ENCODE measurements at places on chromosomes 3 and 15.

GRCh38 chr15:68387381-68388143 is 44.4 kb downstream of the ITGA11 start:
- DNase-seq, result no peak

DNA sequence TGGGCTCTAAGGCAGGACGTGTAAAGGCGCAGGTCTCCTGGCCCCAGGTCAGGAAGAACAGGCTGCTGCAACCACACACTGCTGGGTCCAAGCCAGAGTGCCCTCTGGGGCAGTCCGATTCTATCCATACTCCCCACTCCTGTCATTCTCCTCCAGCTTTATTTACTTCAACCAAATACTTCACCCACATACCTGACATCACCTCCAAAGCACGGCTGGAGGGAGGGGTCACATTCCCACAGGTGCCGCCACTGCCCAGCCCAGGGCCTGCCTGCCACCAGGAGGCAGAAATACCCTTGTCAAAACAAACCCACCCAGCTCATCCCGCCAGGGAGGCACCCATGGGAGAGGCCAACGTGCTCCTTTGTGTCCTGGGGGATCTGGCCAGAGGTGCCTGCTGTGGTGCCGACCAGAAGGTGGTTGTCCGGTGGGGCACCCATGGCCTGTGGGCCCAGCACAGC is 100.4 kb downstream of the DAPK2 start:
- DNase-seq, result no peak

DNA sequence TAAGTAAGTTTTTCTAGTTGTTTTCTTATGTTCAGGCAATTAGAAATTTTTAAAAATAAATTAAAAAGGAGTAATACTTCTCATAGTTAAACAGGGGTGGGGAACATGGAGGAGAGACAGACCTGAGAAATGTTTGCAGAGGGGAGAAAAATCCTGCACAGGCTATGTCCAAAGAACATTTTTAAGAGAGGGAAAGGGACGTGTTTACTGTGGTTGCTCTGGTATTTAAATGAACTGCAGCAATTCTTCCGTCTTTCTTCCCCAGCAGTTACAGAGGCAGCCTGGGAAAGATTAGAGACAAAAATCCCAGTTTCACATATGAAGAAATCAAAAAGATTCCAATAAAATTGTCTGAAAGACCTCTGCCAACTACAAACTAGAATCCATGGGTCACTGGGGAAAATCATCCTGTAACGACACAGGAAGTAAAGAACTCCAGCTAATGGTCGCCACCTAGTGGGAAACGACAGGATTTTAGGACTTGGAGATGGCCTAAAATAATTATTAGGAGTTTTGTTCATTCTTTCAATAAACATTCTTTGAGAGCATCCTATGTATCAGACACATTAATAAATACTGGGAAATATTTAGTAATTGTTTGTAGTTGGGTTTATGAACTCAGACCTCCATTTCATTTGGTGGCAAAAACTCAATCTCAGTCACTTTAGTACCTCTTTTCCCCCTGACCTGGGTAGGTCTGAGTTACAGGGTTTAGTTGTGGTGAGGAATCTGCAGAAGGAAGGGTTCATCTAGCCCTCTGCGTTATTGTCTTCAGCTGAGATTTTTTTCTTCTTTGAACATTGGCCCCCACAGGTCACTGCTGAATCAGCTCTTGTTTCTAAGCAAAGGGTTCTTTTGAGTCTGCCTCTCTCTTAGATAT is 69.9 kb upstream of the GOLIM4 start:
- DNase-seq, result no peak

DNA sequence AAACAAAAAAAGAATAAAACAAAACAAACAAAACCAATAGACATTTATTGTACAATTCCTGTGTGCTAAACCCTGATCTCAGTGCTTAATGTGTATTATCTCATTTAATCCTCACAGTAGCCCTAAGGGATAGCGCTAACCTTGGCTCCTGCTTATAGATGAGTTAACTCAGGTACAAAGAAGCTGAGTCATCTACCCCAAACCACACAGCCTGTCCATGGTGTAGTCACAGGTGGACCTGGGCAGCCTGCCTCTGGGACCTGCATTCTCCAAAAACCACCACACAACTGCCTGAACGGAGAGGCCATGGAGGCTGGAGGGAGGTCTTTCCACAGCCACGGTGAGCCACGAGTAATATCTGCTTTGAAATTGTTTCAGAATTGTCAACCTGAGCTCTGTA is 5.5 kb upstream of the CLN6 start:
- no peak for DNase-seq

GRCh38 chr3:27714692-27715453 is 7.2 kb downstream of the EOMES start:
- DNase-seq, result no peak

DNA sequence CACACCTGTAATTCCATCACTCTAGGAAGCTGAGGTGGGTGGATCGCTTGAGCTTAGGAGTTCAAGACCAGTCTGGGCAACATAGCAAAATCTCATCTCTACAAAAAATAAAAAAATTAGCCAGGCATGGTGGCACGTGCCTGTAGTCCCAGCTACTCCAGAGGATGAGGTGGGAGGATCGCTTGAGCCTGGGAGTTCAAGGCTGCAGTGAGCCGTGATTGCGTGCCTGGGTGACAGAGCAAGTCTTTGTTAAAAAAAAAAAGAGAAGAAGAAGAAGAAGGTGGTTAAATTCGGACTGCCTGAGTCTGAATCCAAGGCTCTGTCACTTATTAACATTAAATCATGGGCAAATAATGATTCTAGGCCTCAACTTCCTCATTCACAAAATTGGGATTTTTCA is 51.0 kb downstream of the EOMES start:
- no peak for DNase-seq

GRCh38 chr3:114320246-114320645 is 26.4 kb downstream of the TIGIT start:
- DNase-seq, result no peak

DNA sequence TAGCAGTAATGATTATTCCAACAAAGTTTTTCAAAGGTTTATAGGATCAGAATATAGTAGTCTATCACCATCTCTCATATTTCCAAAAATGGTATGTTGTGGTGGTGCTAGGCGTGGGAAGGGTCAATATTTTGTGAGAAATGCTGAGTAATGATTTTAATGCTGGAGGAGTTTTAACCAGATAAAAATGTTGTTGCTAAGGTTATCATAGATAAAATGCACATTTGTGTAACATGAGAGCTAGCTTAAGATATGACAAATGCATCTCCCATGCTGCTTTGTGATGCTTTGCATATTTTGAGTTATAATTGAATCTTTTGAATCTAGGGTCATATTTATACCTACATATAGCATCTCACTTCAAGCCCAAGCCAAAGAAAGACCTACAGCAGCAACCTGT is 103.9 kb upstream of the ROBO1 start:
- DNase-seq, result no peak

- no peak for DNase-seq
Measured at GRCh38 chr3:123198372-123198771, 3.4 kb upstream of the SEC22A start.

GRCh38 chr3:55486857-55487380 is at the start of gene WNT5A:
WNT5A (minus strand) TSS chr3:55487306; CDS start chr3:55486985, 321 bp downstream.
- no peak for DNase-seq

- no peak for DNase-seq
Measured at GRCh38 chr3:49554633-49555265, 472 bp downstream of the BSN start.
